ENCODE measurements at places on chromosomes 6 and 20.

DNA sequence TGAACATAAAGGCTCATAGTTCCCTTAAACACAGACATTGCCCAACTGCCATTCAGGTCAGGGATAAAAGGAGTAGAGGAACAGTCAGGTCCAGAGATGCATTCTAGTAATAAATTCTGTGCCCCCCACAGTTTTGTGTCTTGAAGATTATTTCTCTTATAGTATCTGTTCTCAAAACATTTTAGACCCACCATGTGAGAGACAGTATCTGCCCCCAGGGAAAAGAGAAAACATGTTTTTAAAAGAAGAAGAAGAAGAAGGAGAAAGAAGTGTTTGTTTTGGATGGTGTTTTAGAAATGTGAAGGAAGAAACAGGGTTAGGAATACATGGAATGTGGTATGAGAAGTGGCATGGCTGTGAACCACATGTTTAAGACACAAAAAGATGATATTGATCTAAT is 629.6 kb upstream of the EPHA7 start:
- no peak for DNase-seq

GRCh38 chr20:41230136-41230535 is 87.4 kb downstream of the ZHX3 start:
- no peak for DNase-seq

GRCh38 chr6:137536104-137536773 is 42.0 kb upstream of the OLIG3 start:
- no peak for DNase-seq

DNA sequence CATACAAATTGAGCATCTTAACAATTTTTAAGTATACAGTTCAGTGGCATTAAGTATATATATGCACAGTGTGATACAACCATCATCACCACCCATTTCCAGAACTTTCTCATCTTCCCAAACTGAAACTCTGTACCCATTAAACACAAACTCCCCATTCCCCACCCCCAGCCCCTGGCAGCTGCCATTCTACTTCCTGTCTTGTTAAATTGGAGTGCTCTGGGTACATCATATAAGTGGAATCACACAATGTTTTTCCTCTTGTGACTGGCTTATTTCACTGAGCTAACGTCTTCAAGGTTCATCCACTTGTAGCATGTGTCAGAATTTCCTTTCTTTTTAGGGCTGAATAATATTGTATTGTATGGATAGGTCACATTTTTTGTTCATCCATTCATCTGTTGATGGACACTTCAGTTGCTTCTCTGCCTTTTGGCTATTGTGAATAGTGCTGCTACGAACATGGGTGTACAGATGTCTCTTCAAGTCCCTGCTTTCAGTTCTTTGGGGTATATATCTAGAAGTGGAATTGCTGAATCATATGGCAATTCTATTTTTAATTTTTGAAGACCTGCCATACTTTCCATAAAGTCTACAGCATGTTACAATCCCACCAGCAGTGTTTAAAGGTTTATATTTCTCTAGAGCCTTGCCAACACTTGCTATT is 19.6 kb upstream of the RREB1 start:
- DNase-seq: no peak

DNA sequence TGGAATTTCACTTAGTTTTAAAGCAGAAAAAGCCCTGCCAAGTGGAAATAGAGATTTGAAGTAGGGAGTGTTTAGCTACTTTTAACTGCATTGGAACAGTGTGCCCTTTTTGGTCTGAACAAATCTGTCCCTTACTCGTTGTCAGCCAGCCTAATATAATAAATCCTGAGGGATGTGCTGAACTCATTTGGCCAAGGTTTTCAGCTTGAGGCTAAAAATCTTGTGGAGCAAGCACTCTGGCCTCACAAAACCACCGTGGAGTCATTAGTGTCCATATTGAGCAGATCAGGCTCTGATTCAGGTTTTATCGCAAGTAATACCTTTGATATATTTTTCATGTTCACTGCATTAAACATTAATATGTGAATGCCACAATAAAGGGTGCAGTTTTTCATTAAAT is 383.5 kb downstream of the FRK start:
- no peak for DNase-seq

DNA sequence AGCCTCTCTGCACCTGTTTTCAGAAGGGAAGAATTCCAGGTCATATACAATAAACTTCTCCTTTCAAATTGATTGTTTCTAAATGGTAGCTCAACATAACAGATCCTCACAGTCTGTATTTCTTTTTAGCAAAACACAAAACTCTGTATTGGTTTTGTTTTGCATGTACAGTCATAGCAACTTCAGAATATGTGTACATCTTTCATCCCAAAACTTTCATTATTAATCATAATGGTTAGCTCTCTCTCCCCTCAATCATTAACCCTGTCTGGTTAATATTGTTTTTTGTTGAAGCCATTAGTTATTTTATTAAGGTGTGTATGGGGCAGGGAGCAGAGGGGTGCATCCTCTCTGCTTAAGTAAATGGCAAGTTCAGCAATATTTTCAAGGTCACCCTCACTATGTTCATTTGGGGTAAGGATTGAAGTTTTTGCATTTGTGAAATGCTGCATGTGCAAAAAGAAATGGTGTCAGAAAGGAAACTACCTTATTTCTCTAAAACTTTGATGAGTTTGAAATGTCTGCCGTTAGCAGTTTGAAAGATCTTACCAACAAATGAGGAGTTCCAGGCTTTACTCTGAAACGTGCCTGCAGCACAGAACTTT is 136.8 kb upstream of the BTBD3 start:
- DNase-seq: no peak

DNA sequence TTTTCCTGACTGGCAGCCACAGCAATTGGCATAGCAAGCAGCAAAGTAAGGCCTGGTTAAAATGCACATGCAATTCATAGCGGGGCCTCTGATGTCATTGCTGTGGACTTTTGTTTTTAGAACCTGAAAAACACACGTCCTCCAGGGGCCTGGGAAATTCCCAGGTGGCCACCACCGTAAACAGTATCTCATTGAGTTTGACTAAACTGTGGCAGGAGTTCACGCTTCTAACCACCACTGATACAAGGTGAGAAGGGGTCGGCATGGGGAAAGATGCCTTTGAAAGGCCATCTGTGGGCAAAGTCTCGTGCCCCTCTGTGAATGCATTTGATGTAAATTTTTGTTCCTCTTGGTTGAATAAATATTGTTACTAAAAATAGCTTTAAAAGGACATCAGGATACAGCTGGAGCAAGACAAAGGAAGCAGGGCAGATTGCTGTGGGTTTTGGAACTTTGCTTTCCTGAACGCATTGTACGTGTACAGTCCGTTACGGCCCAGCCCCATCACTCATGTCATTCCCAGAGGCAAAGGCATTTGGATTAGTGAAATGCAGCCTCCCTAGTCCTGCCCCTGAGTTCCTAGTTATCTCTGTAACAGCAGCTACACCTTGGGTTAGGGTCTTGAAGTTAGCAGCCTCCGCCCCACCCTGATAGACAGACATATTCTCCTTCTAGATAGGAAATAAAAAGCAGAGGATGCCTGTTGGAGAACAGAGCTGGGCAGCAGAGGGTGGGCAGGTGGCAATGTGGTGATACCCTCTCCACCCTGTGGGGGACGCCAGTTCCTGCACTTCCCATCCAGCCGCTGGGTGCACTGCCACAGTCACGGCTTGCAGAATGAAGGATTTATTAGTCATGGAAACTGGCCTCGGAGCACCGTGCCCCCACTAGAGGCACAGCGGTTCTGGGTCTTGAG is 80.3 kb downstream of the ZDHHC14 start:
- DNase-seq: peak; percentile 46

- no peak for DNase-seq
These were observed 103.0 kb upstream of the KCNK16 start for GRCh38 chr6:39425346-39426072.

DNA sequence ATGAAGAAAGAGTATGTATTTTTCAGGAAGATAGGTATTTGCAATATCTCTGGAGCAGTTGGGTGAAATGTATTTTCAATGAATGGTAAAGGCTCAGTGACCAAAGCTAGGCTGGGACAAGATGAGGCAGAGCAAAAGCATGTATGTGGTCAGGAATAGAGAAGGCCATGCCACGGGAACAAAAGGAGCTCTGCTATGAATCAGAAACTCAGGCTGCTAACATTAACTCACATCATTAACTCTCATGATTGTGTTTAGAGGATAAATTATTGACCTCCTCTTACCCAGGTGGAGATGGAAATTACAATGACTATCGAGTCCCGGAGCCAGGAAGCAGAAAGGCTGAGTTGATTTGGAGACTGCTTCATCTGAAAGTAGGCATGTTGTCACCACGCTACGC is 220.2 kb downstream of the FUT9 start:
- no peak for DNase-seq

GRCh38 chr20:45593498-45593897 is 14.4 kb upstream of the WFDC8 start:
- no peak for DNase-seq

DNA sequence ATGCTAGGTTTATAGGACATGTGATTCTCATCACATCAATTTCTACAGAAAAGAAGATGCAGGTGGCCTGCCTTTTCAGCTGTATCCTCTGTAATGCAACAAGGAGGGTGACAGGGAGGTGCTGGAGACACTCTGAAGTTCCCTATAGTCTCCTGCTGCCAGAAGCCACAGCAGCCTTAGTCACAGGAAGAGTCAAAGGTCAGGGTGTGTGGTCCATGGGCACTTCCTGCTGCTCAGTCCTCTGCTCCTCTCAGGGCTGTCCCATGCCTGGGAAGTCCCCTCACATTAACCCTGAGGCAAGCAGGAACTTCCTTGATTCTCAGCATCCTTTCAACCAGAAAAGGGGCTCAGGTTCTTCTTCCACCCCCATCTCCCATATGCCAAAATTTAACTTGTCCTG is 144.8 kb upstream of the FOXA2 start:
- no peak for DNase-seq

DNA sequence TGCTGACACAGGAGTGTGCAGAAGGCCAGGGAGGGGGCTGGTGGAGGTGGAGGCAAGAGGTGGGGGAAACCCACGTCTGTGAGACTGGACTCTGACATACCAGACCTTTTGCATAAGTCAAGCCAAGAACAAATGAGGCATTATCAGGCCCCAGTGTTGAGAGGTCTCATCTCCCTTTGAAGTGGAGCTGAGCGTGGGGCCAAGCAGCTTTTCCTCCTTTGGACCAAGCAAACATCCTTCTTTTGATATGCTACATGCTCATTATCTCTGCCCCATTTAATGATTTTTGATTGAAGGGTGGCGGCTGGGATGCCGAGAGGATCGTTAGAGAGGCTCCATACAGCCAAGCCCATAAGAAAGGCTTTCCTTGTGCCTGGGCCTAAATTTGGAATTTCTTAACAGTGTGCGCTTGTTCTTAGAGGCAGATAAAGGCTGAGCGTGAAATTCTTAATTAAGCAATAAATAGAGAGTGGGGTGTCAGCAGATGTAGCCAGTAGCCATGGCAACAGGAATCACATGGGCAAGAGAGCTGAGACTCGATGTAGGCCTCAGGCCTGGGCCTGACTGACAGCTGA is 244.5 kb downstream of the PKHD1 start:
- DNase-seq: no peak

All from NCI-H1436 (cell line).